ENCODE measurements at places on chromosomes 1 and 21. TPM values are rescaled to one million over a fixed set of nuclear protein-coding genes. Genes with fewer than 3 reads are reported as not detected.

- DNase-seq: no peak
- H3K4me3 ChIP-seq: no peak overlapping the region
- no peaks in the 10 kb centered on the region for H3K36me3 ChIP-seq
- H3K27ac ChIP-seq: no peak overlapping the region
- no peaks in the 10 kb centered on the region for H3K4me1 ChIP-seq
Measured at GRCh38 chr1:240086726-240087125, 5.0 kb upstream of the FMN2 start.

- H3K4me3 ChIP-seq: no peak overlapping the region
- H3K27ac ChIP-seq: no peak overlapping the region
- no peak for DNase-seq
- no peaks in the 10 kb centered on the region for H3K36me3 ChIP-seq
Measured at GRCh38 chr1:44557778-44558177, 116.5 kb downstream of the TMEM53 start.

DNA sequence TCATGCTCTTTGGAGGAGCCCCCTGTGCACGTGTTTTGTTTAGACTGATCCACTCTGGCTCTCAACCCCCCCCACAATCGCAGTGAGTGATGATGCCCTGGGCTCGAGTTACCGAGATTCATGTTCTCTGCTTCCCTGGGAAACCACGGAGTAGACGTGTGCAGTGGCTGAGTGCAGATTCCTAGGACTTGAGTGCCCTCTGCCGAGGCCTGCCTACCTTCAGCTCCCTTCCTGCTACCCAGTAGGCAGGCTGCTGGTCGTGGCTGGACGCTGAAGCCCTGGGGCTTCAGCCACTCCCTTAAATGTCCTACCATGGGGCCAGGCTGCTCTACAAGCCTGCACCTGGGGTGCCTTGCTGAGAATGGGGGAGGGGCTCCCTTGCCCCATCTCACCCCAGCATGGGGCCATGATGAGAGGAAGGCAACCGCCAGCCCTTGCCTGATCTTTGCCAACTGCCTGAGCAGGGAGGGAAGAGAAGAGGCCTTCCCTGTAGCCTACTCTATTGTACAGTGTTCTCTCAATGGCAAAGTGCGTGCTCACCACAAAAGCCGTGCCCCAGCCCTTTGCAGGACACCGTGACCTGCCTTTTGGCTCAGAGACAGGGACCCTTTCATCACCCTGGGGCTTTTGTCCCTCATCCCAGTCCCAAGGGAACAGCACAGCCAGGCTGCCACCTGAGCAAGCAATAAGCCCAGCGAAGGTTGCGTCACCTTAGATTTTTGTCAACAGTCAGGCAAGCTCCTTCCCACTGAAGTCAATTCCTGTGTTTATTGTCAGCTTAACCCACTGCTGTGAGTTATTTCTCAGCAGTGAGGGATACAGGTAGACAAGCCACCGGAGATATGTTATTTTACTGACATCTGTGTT lies 4.1 kb upstream of the GRIK3 start:
- peaks cover 48% of the 10 kb centered on the region for H3K27me3 ChIP-seq
- no peak overlapping the region for H3K27ac ChIP-seq
- H3K4me3 ChIP-seq: no peak overlapping the region
- no peaks in the 10 kb centered on the region for H3K36me3 ChIP-seq
- DNase-seq: no peak

DNA sequence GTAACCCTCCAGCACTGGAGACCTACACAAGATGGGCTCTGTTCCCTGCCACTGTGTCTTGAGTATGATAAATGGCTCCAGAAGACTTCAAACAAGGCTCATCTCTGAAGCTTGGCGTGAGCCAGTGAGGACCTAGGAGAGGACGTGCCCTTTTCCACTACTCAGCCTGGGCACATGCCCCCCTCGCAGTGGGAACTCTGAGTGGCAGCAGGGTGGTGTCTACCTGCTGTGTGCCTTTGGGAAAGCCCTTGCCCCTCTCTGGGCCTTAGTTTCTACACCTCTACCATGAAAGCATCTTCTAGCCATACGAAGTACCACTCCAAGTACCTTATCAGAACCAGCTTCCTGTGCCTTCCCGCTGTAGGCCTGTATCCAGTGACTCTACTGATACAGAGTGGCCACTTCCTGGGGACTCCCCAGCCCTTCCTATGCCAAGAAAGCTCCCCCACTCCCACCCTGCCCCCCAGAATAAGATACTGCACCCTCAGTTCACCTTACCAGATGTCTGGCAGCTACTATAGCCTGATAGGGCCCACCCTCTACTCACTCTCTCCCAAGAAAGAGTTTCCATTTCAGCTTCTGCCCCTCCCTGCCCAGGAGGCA lies 3.1 kb upstream of the MOB3C start:
- no peak for DNase-seq
- H3K4me1 ChIP-seq: peaks cover 42% of the 10 kb centered on the region
- no peak overlapping the region for H3K4me3 ChIP-seq
- no peak overlapping the region for H3K27ac ChIP-seq

GRCh38 chr1:31588751-31589515 lies 12.6 kb downstream of the TINAGL1 start:
- no peak overlapping the region for H3K4me3 ChIP-seq
- peaks cover 2% of the 10 kb centered on the region for H3K4me1 ChIP-seq
- H3K27ac ChIP-seq: no peak overlapping the region
- H3K27me3 ChIP-seq: peaks cover 21% of the 10 kb centered on the region

DNA sequence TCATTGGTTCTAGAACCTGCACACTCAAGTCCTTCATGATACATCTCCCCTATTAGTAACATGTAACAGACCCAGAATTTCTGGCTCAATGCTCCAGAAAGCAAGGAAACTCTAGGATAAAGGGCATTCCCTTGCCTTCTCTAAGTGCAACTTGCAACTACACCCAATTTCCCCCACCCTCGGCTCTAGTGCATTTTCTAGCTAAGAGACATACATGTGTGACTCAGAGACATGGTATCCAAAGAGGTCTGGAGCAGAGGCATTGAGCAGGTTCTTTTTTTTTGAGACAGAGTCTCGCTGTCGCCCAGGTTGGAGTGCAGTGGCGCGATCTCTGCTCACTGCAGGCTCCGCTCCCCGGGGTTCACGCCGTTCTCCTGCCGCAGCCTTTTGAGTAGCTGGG lies 132.9 kb downstream of the ZC3H11B start:
- H3K27me3 ChIP-seq: no peaks in the 10 kb centered on the region
- no peaks in the 10 kb centered on the region for H3K36me3 ChIP-seq
- H3K27ac ChIP-seq: no peak overlapping the region
- DNase-seq: no peak

- DNase-seq: no peak
- peaks cover 41% of the 10 kb centered on the region for H3K4me1 ChIP-seq
- H3K4me3 ChIP-seq: peak overlapping the region; percentile 20
- H3K27ac ChIP-seq: peak overlapping the region; percentile 36
- H3K36me3 ChIP-seq: peaks cover 16% of the 10 kb centered on the region
Measured at GRCh38 chr1:37926038-37926924, 20.6 kb downstream of the INPP5B start.

DNA sequence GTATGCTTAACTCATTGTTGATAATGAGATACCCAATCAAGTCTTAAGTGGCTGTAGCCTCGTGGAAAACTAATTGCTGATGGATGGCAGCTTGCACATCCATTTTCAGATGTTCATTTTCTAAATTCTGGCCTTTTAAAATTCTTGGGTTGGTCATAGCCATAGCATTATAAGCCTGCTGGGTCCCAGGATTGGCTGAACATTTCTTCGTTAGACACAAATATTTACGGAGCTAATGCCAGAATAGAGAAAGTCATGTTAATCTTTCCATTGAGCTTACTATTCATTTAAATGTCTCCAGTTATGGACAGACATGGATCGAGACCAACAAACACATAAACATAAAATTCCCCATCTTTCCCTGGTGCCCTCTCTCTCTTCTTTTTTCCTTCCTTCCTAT lies 32.5 kb downstream of the CENPF start:
- no peak overlapping the region for H3K4me3 ChIP-seq
- peaks cover 52% of the 10 kb centered on the region for H3K4me1 ChIP-seq
- no peak for DNase-seq

DNA sequence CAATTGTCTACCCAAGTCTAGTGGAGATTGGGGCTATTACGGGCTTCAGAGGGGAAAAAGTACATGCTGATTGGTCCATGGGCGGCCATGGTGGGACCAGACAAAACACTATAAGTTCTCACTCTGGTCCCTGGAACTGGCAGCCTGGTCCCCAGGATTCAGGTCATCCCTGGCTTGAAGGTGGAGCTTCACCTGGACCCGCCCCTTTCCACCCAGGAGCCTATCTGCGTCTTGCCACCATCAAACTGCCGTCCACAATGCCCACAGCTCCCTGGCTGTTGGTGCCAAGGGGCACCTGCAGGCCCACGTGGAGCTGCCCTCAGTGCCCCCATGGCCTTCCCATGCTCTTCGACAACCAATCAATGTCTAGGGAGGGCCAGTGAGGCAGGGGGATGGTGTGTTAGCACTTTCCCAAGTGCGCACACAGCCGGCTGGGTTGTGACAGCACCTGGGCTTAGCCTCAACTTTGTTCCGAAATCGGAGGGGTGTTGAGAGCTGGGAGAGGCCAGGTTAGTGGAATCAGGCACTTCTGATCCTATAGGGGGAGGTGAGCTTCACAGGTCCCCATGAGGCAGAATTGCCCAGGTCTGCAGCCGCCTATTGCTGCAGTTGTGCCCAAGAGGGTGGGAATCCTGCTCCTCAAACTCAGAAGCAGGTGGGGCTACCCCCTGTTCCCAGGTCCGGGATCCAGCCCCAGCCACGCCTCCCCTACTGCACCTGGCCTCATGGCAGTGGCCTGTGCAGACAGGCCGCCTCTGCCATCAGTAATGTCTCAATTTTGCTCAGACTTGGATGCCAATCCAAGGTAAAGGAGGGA lies 1369.4 kb upstream of the PRMT6 start:
- no peak overlapping the region for H3K27ac ChIP-seq
- no peaks in the 10 kb centered on the region for H3K36me3 ChIP-seq
- no peaks in the 10 kb centered on the region for H3K4me1 ChIP-seq
- H3K27me3 ChIP-seq: no peaks in the 10 kb centered on the region

- peaks cover 45% of the 10 kb centered on the region for H3K27me3 ChIP-seq
- no peak overlapping the region for H3K4me3 ChIP-seq
- DNase-seq: no peak
- no peak overlapping the region for H3K27ac ChIP-seq
- no peaks in the 10 kb centered on the region for H3K4me1 ChIP-seq
- H3K36me3 ChIP-seq: no peaks in the 10 kb centered on the region
Measured at GRCh38 chr1:84871181-84871580, 21.8 kb downstream of the LPAR3 start.

- DNase-seq: no peak
- H3K27me3 ChIP-seq: no peaks in the 10 kb centered on the region
- peaks cover 3% of the 10 kb centered on the region for H3K4me1 ChIP-seq
- H3K4me3 ChIP-seq: no peak overlapping the region
- H3K36me3 ChIP-seq: peaks cover 49% of the 10 kb centered on the region
Measured at GRCh38 chr1:151290709-151291303, 8.7 kb downstream of the ZNF687 start.

OLFM3 gene
- total RNA-seq: not detected

BARHL2 gene
- total RNA-seq: not detected

SPRR2B gene
- not detected for total RNA-seq

HRNR gene
- total RNA-seq: not detected
